ENCODE measurements at places on chromosomes 5 and 9. TPM values are rescaled to one million over a fixed set of nuclear protein-coding genes. Genes with fewer than 3 reads are reported as not detected.
A peak's percentile ranks its signal among the peaks of the same experiment; 100 is the strongest.

- DNase-seq: peak; percentile 90
Observed at GRCh38 chr9:23826120-23826629, at the start of gene ELAVL2. Gene ELAVL2, minus strand, starts transcription at chr9:23826240. Its CDS starts 64,006 bp downstream, at chr9:23762234.

- no peak for DNase-seq
Observed at GRCh38 chr5:112216140-112216539, 202.9 kb downstream of the EPB41L4A start.

DNA sequence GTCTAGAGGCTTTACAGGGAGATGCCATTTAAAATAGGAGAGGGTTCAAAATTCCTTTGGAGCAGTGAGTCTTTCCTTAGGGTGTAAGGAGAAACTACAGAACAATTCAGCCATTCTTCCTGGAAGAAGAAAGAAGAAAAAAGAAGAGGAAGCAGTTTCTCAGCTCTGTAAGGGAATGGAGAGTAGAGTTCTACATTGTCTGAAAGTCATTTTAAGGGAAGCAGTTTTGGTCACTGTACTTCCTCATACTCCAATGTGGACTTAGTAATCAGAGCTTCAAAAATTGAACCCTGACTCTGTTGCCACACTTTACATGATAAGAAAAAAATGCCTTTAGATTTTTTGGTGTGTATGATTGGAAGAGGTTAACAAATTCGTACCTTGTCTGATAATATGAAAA lies 122.4 kb downstream of the LRRC70 start:
- no peak for DNase-seq

DNA sequence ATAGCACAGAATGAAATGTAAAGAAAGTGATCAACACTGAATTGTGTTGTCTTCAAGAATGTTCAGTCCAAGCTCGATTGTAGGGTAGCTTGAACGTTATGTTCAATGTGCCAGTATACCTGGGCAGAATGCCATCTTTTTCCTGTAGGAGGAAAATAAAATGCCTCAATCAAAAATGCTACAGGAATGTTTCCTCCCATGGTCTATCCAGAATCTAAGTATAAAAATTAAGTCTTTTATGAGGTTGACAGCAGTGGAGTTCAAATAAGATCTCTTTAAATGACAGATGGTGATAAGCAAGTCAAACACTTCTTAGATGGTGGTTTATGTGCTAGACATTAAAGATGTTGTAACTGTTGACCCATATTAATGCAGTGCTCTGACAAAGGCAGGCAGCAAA lies 488.6 kb downstream of the CSNK1G3 start:
- DNase-seq: no peak

- no peak for DNase-seq
Observed at GRCh38 chr9:83061036-83061435, 1.9 kb downstream of the RASEF start.

The C5orf15 gene
- total RNA-seq: 29.7 TPM

The LMX1B gene
- total RNA-seq: 0.77 TPM
